Heart right ventricle (tissue), 16 donors: ENCODE measurements at places on chromosomes 7 and 10. TPM values are rescaled to one million over a fixed set of nuclear protein-coding genes. Genes with fewer than 3 reads are reported as not detected.
A peak's percentile ranks its signal among the peaks of the same experiment; 100 is the strongest.

GRCh38 chr10:6788231-6788630 is 208.2 kb upstream of the PRKCQ start:
- no peak for DNase-seq

The IDE gene
- 41.8 TPM for total RNA-seq

The PLEKHS1 gene
- total RNA-seq, result not detected

DNA sequence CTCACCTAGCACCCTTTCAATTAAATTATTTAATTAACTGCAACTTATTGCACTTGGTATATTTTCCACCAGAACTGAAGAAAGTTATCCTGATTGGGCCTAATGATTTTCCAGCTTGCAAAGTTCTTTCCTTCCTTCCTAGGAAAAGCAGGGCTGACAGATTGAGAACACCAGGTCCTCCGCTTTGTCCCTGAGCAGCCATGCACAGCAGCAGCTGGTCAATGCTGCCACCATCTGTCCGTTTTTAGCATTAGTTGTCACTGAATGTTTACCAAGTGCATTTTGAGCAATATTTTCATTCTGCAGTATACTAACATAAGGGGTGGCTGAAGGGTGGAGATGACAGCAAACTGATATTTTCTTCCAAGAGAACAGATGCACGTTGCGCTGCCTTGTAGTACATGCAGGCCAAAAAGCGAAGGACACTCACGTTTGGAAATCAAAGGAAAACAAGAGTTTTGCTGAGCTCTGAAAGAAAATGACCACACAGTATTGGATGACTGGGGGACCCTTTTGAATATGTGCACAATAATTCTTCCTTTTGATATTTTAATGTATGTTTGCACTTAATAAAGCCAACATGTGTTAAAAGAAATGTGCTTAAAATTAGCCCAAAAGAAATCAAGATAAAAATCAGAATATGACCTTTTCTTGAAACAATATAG is 248.8 kb upstream of the PTN start:
- peak; percentile 55 for DNase-seq

GRCh38 chr10:76354212-76354738 is 922.9 kb downstream of the LRMDA start:
- no peak for DNase-seq

GRCh38 chr10:55630491-55631056 is 730.5 kb downstream of the ZWINT start:
- DNase-seq, result no peak

The OGDHL gene
- 0.82 TPM for total RNA-seq

GRCh38 chr7:122303531-122304318 is 825 bp downstream of the FEZF1 start:
- no peak for DNase-seq

- no peak for DNase-seq
Observed at GRCh38 chr10:36880898-36881297, 244.5 kb upstream of the ANKRD30A start.

The CLEC2L gene
- total RNA-seq, result not detected

GRCh38 chr10:78830062-78830975 is 238.4 kb upstream of the ZMIZ1 start:
- DNase-seq, result no peak

GRCh38 chr7:81064426-81064825 is 145.6 kb upstream of the SEMA3C start:
- DNase-seq, result no peak

- DNase-seq, result no peak
Observed at GRCh38 chr7:70678621-70679251, 453.2 kb upstream of the GALNT17 start.

DNA sequence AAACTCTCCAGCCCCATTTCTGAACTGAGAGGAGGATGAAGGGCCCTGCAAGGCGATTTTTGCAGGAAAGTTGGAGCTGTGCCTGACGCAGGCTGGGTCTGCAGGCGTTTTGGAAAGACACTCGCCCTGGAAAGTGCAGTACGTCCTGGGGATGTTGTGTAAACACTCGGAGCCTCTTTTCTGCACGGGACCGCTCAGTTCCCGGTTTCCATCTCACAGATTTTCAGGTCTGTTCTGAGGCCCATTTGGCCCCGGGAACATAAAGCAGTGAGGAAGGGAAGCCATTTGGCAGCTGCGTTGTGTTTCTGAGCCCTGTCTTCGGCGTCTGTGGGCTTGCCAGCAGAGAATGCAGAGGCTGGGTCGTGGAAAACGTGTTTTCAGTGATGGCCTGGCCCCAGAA is 655.0 kb upstream of the MGMT start:
- peak; percentile 6 for DNase-seq

- no peak for DNase-seq
Observed at GRCh38 chr7:37816922-37817590, 31.3 kb upstream of the NME8 start.

The NPTX2 gene
- total RNA-seq, result 1.7 TPM

DNA sequence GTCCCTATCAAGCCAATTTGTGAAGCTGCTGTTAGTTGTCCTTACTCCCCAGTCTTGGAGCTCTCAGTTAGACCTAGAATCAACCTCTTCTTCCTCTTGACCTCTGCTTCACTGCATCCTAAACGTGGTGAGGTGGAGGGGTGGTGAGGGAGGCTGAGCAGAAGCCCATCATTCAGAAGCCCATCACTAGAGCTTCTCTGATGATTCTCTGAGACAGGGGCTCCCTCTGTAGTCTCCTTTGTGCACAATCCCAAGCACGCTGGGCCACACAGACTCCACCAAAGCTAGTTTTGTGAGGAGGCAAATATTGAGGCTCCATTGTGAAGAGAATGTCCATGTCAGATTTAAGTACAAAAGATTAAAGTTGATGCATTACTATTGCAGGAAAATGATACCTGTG is 163.8 kb upstream of the PRSS1 start:
- DNase-seq, result no peak

The MKX gene
- total RNA-seq, result 0.26 TPM

DNA sequence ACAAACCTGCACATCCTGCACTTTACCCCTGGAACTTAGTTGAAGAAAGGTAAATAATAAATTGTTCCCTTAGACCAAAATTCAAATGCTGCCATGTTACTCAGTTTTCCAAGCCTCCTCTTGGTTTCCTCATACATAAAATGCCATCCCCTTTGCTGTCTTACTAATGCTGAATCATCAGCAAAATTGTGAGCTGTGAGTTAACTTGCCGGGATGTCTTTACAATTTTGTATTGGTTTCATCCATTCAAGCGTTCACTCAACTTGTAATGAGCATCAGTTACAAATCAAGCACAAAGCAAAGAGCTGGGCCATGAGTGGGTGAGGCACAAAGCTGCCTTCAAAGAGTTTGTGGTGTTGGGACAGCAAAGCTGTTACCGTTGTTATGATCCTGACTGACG is 395.8 kb upstream of the ZMIZ1 start:
- DNase-seq, result no peak

The ATOH7 gene
- not detected for total RNA-seq

The CUTC gene
- total RNA-seq, result 32.8 TPM

The NRCAM gene
- 0.32 TPM for total RNA-seq

- DNase-seq, result no peak
Observed at GRCh38 chr10:86918022-86918471, 39.4 kb downstream of the MMRN2 start.

The SP8 gene
- not detected for total RNA-seq

DNA sequence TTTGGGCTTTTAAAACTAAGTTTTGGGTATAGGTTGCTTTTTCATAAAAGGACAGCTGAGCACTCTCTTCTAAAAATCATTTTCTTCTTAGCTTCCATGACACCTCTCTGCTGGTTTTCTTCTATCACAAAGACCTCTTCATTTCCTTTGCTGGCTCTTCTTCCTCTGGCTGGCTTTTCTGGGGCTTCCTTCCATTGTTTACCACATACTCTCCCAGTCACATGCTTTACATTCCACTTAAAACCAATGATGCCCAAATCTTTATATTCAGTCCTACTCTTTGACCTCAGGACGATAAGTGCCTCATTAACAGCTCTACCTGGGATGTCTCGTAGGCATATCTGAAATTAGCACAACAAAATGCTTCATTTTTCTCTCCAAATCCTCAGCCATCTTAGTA is 26.8 kb downstream of the FAM133B start:
- DNase-seq, result no peak

- no peak for DNase-seq
Observed at GRCh38 chr7:51126324-51126723, 190.3 kb downstream of the COBL start.

GRCh38 chr7:39299695-39300094 is 266.5 kb upstream of the YAE1 start:
- no peak for DNase-seq

- DNase-seq, result no peak
Observed at GRCh38 chr7:102431617-102432298, 1.6 kb upstream of the ORAI2 start.

DNA sequence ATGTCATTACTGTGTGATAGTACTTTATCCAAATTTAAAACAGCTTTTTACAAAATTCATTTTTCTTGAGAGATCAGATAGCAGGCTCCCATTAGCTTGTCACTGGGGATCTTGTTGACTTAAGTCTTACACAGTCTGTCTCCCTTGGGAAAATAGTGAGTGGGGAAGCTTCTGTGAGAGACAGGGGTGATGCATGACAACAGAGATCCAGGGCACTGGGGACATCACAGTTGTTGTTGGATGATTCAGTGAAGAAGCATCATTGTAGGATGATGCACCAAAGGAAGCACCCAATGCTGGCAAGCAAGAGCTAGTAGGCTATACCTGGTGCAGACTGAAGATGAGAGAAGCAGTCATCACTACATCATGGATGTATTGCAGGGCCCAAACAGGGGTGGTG is 284.7 kb downstream of the HDAC9 start:
- no peak for DNase-seq

GRCh38 chr7:156347132-156347531 is 293.4 kb upstream of the RNF32 start:
- no peak for DNase-seq

The CLDN3 gene
- total RNA-seq, result not detected

- no peak for DNase-seq
Observed at GRCh38 chr7:25028370-25029021, 48.5 kb upstream of the OSBPL3 start.

The WEE2 gene
- 0.12 TPM for total RNA-seq

The RBP3 gene
- not detected for total RNA-seq

- DNase-seq, result peak; percentile 71
Observed at GRCh38 chr10:79248341-79249185, 98.7 kb upstream of the PPIF start.

The NEBL gene
- total RNA-seq, result 777 TPM

GRCh38 chr7:154656618-154657017 is 346.3 kb downstream of the PAXIP1 start:
- DNase-seq, result no peak

DNA sequence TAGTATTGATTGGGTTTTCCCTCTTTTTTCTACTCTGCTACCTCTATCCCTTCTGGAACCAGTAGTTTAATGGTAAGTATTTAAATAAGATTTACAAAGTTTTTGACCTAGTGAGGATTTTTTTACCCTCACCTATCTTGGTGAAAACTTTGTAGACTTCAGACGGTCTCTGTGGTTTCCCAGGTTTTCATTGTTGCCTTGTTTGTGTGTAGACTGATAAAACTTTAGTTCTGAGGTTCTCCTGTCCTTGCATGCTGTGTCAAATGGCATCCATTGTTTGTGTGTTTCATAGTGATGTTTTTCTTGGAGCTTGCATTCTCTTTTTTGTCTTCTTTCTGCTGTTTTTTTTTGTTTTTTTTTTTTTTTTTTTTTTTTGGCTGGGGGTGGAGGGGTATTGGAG is 22.6 kb downstream of the ZNRF2 start:
- no peak for DNase-seq

GRCh38 chr10:133536198-133536597 is 9.0 kb downstream of the CYP2E1 start:
- no peak for DNase-seq

The ANKRD22 gene
- not detected for total RNA-seq

DNA sequence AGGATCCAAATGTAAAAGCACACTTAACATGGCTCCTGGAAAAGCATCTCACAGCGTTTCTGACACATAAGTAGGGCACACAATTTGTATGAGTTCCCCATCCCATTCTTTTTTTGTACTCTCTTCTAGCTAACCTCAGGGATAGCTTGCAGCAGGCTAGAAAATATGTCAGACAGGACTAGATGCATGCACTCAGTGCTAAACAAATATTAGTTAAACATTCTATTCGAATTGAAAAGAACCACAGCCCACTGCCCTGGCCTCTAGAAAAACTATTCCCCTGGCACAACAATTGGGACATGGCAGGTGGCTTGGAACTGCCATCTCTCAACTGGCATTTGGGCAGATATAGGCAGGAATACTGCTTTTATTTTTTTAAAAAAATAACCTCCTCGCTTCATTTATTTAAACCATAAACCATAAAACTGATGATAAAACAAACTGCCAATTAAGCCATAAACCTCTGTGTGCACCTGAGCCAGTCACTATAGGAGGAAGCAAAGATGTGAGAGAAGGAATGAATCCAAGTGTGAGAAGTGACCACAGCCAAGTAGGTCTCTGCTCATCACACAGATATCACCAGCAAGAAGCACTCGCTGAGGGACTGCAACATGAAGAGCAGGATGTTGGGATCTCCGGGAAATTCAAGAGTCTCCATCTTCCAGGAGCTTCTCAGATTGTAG is 394.1 kb downstream of the NEBL start:
- no peak for DNase-seq

DNA sequence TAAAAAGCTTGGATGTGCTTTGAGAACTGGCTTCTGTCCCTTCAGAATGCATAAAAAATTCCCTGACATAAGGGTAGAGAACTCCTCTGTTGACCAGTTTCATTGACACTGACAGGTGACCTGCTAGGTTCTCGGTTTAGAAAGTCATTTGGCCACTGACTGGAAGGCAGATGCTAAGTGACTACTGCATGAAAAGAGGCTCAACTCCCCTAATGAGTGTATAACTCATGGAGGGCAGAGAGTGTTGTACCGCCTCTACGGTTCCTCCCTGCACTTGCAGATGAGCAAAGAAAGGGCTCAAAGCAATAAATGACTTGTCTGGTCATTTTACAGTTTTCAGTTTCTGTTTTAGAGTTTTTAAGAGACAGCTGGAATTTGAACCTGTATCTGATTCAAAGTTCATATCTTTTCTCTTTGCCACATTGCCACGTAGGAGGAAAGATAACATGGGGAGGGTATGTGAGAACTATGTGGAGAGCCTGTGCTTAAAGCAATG is 2.9 kb upstream of the FGL2 start:
- DNase-seq, result no peak

The C10orf67 gene
- total RNA-seq, result 0.27 TPM

GRCh38 chr7:30935569-30935877 is 23.9 kb downstream of the AQP1 start:
- DNase-seq, result no peak

The SEMA3C gene
- total RNA-seq, result 56.6 TPM

The GRK5 gene
- total RNA-seq, result 32.0 TPM

DNA sequence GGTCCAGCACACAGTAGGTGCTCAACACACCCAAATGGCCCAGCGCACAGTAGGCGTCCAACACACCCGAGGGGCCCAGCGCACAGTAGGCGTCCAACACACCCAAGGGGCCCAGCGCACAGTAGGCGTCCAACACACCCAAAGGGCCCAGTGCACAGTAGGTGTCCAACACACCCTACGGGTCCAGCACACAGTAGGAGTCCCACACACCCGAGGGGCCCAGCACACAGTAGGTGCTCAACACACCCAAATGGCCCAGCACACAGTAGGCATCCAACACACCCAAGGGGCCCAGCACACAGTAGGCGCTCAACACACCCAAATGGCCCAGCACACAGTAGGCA is 80.8 kb downstream of the FOXL3 start:
- no peak for DNase-seq
